ENCODE measurements at places on chromosomes 2 and 18.
A peak's percentile ranks its signal among the peaks of the same experiment; 100 is the strongest.

DNA sequence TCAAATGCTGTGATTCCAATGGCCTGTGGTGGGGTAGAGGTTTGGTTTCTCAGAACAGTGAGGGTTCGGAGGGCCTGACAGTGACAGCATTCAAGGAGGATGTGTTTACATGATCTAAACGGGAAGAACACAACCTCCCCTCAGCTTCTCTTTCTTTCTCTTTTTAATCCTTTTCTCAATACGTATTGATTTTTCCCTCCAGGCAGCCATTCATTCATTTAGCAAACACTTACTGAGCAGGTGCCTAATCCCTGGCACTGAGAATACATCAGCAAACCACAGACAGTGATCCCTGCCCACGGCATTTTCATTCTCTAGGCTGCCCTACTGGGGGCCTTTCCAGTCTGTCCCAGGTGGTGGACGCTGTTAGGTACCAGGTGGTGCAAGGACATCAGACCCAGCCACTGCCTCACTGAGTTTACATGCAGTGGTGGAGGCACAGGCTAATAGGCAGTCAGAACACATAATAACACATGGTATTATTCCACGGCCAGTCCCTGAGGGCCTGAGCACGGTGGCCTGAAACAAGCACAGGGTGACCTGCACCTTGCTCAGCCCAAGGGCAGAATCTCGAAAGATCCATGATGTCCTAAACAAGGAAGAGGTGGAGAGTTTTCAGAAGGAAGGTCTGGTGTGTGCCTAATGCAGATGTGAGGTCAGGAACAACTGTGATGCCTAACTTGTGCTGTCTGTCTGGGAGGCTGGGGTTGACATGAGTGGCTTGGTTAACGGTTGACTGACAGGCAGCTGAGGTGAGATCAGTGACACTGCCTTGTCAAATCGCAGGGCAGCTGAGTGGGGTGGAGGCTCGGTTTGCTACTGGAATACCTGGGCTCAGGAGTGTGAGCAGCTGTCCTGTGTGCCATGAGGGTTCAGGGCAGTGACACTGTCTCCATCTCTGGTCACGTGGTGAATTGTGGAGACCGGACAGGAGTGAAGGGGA is 785.5 kb upstream of the HS6ST1 start:
- DNase-seq: no peak

- no peak for DNase-seq
Observed at GRCh38 chr2:65536596-65536995, 104.2 kb upstream of the SPRED2 start.

DNA sequence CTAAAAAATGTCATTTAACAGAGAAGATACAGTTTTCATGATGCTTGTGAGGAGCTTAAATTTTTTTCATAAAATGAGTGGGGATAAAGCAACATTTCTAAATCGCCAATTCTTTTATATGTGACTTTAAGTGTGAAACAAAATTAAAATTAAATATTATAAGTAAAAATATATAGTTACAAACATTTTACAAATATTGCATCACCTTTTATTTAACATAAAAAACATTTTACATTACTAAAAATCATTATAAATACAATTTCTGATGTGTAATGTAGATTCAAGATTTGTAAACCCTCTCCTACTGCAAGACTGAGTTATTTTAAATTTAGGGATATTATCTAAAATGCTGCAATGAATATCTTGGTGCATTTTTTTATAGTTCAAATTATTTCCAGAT is 44.4 kb upstream of the GATA6 start:
- no peak for DNase-seq

DNA sequence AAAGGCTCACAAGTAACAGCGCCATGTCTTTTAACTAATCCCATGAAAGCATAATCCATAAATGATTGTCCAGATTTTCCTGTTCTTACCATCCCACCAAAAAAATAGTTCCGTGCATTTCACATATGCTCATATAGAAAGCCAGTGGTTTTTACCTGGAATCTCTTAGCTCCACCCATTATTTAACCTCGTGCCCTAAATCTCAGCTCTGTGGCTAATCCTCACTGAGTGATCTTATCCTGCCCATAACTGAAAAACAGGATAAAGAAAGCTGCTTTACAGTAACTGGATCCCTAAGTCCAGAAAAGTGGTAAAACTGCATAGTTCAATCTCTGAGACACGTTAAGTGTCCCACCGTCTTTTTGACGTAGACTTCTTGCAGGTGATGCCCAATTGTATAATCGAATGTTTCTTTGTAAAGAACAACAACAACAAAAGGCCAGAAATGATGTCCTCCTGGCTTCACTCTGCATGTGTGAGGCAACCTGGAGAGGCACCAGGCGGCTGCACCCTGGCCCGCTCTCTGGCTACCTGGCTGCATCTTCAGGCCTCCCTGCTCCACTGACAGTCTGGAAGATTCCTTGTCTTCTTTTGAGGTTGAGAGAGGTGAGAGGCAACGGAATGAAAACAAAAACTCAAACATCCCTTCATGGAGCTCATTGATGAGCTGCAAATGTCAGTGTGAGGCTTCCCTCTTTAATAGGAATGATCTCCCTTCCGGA is 38.6 kb downstream of the FEZ2 start:
- no peak for DNase-seq

GRCh38 chr2:177422271-177422670 is 29.7 kb downstream of the AGPS start:
- DNase-seq: no peak

DNA sequence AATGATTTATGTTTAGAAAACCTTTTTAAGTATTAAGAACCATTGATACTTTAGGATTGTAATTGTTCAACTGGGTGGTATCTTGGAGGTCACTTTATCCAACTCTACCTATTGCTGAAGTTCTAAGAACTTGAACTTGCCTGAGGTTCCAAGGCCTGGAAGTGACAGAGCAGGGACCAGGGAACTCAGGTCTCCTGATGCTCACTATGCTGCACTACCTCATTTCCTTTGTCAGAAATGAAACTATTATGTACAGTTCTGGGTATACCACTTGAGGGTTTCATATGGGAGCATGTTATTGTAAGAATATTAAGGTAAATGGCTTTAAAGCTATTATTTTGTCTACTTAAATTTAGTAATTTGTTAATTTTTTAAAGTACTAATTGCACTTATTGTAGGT is 3.0 kb downstream of the MBD5 start:
- peak; percentile 9 for DNase-seq

GRCh38 chr18:39596891-39597290 is 2031.3 kb upstream of the CELF4 start:
- no peak for DNase-seq

DNA sequence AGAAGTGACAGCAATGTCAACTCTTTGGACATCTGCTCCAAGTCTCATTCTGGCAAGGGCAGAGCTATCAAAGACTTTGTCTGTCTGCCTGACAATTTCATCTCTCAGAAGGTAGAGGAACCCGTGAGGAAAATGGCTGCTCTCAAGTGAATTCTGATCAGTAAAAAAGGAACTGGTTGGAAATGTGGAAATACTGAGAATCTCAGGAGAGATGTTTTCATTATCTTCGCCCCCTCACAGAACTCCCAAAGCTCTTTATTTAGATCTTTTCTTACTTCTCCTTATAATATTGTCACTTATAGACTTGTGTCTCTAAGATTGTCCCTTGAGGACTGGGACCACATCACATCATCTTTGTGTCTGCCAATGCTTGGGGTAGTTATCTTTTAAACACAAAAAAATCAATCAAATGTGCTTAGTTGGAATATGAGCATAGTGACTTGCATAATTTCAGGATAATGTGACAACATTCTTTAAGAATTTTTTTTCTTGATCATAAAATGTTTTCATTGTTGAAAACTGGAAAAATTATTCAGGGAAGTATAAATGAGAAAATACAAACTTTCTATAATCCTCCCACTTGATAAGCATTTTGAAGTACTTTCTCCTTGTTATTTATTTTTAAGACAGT is 68.2 kb upstream of the ITGB6 start:
- no peak for DNase-seq

DNA sequence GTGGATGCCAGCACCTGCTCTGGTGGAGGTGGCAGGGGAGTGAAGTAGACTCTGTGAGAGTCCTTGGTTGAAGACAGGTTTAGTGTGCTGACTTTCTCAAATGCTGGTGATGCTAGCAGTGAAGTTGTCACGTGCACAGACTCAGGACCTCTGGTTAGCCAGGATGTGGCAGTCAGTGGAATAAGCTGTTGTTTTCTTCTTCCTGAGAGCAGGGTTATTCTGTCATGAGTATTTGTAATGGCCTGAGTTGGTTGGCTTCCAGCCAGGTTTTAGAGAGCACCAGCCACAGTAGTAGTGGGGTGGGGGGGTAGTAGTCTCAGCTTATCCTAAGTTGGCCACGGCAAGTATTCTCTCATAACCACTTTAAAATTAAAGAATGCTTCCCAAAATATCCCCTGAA is 238.5 kb upstream of the FBXO11 start:
- no peak for DNase-seq

DNA sequence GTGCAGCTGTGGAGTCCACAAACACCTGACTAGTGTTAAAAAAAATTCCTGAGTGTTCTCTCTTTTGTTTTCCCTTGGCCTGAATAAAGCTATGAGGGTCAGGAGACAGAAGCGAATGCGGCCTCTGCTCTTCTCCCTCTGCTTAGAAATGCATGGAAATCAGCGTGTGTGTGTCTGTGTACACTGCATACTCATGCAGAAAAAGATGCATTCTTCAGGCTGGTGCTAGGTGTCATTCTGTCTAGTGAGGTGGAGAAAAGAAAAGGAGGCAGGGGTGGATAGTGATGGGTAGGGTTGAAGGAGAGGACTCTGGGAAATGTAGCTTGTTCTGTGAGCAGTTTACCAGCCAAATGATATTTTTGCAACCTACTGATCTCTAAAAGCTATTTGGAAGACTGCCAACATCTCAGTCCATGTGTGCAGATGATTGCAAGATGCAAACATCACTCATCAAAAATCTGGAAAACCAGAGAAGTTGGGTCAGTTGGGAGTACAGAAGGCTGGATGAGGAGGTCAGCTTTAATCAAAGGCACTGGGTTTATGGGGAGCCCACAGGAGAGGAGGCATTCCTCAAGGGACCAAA is 177.7 kb downstream of the INSIG2 start:
- DNase-seq: no peak

DNA sequence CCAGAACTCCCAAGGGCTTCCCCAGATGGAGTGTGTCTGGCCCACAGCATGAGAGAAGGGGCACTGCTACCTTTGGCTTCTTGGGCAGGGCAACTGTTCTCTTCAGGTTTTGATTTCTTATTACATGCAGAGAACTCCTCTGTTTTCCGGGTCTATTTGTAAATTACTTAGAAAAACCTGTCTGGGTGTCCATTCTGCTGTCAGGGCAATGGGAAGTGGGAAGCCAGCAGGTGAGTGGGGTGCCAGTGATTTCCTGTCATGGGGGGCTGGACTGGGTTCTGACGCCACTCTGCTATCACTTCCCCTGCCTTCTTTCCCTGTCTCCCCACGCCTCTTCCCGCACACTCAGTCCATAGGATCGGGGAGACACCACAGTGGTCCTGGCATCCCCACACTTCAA is 58.0 kb upstream of the LGALSL start:
- DNase-seq: no peak

DNA sequence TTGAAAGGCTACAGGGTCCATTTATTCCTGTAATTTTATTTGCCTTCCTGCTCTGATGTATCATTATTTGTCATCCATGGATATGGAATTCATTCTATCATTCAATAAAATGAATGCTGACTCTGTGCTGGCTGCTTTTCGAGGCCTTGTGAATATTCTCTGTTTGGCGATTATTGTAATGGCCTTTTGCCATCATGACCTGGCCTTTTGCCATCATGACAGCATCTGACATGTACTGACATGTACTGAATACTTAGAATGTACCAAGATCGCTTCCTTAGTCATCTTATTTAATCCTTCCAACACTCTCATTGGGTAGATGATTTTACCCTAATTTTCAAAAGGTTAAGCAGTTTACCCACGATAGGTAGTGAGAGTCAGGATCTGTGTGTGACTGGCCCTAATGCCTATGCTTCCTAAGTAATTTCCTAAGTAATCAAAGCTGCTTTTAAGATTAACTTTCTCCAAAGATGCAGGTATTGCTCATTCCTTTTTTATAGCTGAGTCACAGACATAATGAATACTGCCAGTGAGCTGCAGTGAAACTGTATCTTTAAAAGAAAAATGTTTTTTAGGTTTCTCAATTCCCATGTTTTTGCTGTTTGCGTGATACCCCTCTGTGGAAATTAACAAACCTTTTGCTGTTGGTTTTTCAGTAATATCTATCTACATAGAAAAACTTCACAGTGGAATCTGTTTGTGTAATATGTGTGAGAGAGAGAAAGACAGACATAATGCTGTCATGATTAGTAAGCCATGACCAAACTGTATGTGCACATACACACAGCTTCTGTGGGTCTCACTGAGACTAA is 127.8 kb downstream of the CERS6 start:
- no peak for DNase-seq

DNA sequence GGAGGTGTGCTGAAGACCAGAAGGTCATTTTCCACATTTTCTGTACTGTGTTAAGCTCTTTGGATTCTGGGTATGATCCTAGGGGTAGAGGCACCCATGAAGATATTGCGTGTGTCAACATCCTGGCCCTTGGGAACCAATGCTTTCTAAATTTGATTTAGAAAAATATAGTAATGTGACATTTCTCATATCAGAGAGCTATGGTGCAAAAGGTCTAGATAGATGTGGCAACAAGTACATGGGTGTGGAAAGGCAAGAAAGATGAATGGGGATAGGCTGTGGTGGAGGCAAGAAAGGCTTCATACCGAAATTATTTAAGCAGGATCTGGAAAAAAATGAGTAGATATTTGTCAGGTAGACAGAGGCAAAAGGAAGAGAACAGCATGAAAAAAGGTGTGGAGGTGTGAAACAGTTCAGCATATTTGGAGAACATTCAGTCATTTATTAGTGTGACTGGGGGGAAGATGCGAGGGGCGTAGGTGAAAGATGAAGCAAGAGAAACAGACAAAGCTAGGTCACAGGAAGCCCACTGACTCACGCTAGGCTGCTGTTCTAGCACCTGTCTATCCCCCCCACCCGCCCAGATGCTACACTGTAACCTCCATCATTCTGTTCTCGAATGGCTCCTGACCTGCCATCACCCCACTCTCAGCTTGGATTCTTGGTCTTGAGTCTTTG is 11.7 kb downstream of the DOK1 start:
- no peak for DNase-seq

GRCh38 chr18:12314591-12315305 is 6.7 kb downstream of the TUBB6 start:
- no peak for DNase-seq

DNA sequence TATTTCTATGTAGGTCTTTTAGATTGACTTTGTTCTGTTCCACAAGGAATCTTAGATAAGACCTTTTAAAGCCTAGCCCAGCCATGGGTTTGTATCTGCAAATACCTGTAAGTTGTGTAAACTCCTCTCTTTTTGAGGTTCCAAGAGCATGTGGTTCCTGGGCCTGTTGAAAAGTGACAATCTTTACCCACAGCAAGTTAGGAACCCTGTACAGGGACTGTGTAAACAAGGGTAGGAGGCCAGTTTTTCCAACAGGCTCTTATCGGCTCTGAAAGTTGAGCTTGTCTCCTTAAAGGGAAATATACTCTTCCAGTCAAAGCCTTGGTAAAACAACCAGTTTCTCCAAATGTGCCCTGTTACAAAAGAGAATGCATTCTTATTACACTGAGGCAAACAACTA is 15.3 kb upstream of the ASXL3 start:
- no peak for DNase-seq
